Muscle of back (tissue), 13 donors: ENCODE measurements at places on chromosomes 2 and 18.

DNA sequence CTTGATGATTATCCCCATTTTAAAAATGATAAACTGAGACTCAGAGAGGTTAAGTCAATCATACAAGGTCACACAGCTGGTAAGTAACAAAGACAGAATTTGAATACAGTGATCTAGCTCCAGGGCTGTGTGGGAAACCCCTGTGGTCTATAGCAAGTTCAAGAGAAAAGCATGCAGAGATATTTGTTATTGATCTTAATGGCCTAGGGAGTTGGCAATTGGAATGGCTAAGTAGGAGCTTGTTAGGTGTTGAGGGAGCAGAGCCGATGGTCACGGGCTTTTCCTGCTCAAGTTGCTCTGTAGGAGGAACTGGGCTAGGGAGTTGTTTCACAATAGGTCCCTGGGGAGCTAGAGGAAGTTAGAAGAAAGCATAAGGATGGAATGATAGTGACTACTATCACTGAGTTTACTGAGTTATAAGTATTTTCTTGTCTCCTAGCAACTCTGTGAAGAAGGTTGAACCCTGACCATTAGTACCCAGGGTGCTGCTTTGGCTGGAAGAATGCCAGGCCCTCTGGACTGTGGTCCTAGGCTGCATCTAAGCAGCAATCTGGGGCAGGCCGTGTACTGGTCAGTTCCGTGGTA lies 30.0 kb downstream of the RNF125 start:
- DNase-seq, result peak; percentile 59

- DNase-seq, result no peak
These were observed 10.4 kb downstream of the HRH4 start for GRCh38 chr18:24470805-24471204.

DNA sequence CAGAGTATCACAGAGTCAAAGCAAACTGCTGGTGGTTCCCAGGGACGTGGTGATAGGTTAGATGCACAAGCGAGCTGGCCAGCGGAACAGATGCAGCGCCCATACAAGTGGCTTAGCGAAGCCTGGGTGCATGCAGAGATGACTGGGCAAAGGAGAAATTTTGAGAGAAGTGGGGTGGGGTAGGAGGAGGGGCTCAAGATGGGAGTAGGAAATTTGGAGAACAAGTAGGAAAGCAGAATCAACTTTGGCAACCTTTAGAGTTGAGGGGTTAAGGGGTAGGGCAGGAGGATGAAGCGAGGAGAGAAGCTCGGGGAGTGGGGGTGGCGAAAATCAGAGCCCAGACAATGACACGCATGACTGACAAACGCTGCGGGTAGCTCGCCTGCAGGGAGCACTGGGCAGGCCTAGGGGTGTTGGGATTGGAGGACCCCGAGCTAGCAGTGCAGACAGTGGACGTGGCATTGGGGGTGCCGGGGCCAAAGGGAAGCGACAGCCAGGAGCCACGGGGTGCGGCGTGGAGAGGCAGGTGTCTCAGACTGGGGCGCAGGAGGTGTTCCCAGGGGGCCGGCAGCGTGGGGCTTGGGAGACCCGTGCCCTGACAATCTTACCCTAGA lies 431 bp downstream of the FAM98A start:
- peak; percentile 19 for DNase-seq

DNA sequence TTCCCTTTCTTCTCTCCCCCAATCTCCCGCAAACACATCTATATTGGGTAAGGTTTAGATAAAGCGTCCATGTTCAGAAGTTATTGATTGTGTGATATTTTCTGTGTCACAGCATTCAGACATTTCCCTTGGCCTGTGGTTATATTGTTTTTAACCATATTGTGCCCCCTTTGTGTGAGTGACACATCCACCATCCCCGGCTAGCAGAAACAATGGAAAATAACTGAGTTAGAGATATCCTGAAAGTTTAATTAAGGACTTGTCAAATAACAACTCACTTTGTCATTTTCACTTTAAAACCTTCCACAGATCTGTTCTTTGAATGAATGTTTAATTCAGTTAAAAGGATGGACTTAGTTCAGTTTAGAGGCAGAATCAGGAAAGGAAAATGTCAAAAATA lies 151.0 kb downstream of the KCNJ3 start:
- DNase-seq, result no peak

DNA sequence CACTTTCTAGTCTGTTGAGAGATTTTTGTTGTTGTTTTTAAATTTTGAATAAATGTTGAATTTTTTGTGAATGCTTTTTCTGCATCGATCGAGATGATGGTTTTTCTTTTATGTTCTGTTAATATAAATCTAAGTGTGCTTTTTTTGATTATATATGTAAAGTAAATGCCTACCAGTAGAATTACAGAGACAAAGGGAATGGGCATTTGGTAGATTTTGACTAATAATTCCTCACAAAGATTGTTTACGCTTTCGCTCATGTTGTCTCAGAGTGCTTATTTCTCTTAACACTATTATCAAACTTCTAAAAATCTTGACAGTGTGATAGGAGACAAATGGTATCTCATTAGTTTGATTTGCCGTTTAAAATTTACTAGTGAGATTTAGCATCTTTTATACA lies 3.7 kb downstream of the MYO3B start:
- DNase-seq, result no peak

DNA sequence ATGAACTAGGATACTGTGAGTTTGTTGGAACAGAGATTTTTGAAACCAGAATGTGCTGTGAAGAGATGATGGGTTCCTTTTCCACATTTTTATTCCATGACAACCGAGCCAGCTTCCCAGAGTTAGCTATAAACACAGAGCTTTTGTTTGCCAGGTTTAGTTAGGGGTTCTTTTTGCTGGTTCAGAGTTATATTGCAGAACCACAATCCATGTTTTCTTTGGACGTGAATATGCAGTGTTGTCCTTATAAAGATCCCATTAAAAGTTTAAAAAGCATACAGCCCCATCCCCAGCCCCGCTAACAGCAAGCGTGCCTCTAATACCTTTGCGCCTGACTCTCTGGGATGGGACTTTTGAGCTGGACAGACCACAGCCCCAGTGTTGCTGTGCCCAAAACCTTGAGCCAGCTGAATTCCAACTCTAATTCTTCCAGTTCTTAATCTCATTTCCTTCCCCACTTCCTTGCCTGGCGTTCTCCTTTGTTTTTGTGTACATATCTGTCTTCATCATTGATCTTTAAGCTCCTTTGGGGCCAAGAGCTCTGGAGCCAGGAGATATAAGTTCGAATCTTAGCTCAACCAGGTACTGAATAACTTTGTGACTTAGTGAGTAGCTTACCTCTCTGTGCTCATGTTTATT lies 72.3 kb downstream of the SPATS2L start:
- DNase-seq, result no peak

GRCh38 chr2:88054782-88055370 lies 707 bp downstream of the KRCC1 start:
- peak; percentile 55 for DNase-seq

DNA sequence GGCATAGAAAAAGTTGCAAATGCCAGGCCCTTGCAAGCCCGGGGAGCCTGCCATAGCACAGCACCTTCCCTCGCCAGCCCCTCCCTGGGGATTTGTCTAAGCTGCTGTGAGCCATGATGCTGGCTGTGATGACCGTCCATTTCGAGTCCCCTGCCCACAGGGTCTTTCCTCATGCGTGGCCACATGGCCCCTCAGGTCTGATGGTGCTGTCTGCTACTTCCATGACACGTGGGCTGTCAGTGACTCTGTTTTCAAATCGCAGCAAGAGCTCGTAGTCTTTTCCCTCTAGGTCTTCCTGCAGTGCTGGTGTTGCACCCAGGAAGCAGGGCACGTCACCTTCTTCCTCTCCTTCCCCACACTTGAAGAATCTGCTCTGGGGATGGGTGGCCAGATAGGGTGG lies 15.5 kb upstream of the GNAL start:
- no peak for DNase-seq

DNA sequence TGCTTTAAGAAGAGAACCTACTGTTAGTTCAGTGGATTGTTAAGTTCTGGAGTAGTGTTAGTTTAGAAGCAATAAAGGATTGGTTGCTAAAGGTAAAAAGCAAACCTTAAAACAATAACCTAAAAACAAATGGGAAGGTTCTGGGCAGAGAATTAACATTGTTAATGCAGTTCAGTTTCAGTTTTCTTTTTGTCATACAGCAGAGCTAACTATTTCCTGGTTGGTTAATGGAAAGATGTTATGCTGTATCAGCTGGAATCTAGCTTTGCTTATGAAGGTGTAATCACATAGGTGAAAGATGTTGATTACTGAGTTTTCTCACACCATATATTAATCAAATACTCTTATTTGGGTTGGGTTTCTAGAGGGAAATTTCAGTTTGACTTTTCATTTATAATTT lies 23.8 kb downstream of the SMAD4 start:
- DNase-seq, result no peak

DNA sequence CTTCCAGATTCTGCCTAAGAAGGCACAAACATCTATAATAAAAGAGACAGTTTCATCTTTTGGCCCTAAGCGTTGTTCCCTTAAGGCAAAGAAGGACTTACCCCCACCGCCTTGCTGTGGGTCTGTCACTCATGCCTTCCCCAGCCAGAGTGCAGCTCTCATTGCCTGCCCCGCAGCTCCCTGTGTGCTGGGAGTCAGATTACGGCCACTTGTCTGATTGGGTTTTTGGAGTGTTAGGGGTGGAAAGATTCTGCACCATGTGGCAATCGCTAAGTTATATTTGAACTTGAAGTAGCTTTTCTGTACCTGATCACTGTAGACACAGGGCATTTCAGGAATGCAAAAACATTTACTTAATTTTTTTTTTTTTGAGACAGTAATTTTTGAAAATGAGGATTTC lies at the start of gene AQP4:
AQP4 (minus strand) TSS at position 151 of the 400 bp plus-strand sequence; CDS start at position 133, 18 bp downstream.
- no peak for DNase-seq

DNA sequence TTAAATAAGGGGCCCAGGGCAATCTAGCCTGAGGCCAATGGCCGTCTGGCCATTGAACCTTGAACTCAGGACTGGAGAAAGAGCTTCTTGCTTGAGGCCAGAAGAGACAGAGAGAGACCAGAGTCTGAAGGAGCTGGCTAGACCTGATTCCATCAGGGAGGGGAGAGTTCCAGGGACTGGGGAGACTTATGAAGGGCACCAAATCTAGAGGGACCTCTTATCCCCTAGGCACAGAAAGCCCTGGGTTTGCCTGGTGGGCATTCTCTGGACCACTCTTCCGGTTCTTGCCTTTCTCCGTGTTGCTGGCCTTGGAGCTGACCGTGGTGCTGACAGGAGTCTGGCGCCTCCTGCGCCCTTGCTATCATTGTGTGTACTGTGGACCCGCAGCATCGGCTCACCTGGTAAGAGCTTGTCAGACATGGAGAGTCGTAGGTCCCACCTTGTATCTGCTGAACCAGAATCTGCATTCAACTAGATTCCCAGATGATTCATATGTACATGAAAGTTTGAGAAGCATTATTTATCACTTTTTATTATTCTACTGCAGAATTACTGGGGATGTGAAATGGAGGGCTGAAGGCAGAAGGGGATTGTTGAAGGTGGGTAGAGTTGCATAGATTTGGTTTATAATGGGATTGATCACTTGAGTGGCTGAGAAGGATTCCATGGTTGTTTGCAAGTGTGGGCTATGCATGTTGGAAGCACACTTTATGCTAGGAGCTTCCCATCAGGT lies 4.3 kb upstream of the TRPM8 start:
- peak; percentile 14 for DNase-seq

DNA sequence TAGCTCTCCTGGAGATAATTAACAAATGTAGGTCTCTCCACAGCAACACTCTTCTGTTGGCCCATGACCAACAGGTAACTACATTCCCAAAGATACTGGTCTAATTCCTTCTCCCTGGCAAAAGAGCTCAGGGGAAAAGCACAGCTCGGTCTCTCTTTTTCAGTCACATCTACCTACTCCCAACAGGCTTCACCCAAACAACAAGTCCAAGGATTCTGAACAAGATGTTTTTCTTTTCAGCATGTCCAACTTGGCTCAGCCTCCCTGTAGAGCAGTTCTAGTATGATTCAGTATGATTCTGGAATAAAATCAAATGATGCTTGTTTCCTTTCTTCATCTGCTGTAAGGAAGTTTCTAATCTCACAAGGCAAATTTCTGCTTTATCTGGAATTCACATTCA lies 1704.8 kb upstream of the PIK3C3 start:
- peak; percentile 35 for DNase-seq

DNA sequence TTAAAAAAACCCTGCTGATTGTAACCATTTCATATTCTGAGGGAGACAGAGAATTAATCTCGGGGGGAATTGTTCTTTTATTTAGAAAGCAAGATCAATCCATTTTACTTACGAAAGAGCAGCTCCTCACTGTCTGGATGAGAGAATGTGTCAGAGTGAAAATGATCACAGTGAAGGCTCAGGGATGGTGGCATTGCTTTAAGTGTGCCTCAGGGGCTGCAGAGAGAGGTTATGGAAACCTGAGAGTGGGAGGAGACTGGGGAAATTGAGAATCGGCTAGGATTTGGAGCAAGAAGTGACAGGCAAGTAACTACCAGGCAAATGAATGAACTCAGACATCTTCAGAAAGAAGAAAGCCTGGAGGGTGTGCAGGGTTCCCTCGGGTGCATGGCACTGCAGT lies 34.2 kb downstream of the MRPL35 start:
- no peak for DNase-seq

DNA sequence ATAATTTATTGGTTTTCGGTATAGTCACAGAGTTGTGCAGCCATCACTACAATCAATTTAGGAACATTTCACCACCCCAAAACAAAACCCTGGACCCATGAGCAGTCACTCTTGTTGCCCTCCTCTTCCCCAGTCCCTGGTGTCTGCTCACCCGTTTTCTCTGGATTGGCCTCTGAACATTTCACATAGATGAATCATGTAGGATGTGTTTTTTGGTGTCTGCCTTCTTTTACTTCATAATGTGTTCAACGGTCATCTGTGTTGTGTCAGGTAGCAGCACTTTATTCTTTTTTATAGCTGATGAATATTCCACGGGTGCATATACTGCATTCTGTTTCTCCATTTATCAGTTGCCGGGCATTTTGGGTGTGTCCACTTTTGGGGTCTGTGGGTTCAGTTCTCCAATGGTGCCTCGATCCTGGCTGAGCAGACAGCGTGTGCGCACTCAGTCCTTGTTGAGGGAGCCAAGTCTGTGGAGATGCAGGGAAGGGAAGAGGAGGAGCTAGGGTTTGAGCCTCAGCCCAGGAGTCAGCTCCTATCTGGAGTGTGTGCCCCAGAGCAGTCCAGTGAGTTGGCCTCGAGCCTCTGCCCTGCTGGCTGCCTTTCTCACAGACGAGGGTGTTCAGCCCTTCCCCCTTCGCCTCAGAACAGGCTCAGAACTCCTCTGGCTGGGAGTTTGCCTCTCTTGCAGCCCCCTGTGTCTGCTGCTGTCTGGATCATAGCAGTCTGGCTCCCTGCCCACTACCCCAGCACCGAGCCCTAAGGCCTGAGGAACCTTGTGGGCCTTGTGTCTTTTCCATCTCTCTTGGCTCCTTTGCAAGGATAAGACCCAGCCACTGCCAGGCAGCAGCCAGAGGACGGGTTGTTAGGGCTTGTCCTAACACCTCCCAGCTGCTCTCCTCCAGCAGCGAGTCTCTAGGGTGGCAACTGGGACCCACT lies 18.0 kb downstream of the C2orf74 start:
- no peak for DNase-seq

GRCh38 chr2:119339562-119339923 lies 27.1 kb downstream of the C2orf76 start:
- no peak for DNase-seq

DNA sequence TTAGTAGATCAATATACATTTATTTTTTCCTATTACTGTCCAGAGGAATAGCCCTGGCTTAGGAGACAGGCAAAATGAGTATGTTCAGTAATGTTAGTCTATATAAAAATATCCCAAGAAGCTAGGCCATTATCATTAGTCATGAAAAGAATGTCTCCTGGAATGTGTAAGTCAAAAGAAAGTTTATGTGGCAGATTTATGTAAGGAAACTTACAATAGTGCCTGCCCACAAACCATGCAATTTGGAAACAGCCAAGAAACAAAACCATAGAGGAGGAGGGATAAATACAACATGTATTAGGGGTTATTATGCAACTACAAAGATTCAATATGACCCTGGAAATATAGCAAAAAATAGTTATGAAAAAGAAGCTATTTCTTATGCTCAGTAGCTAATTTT lies 96.3 kb downstream of the NOL4 start:
- no peak for DNase-seq
